GM13977 (cell line): ENCODE measurements at places on chromosomes 11 and 22.

DNA sequence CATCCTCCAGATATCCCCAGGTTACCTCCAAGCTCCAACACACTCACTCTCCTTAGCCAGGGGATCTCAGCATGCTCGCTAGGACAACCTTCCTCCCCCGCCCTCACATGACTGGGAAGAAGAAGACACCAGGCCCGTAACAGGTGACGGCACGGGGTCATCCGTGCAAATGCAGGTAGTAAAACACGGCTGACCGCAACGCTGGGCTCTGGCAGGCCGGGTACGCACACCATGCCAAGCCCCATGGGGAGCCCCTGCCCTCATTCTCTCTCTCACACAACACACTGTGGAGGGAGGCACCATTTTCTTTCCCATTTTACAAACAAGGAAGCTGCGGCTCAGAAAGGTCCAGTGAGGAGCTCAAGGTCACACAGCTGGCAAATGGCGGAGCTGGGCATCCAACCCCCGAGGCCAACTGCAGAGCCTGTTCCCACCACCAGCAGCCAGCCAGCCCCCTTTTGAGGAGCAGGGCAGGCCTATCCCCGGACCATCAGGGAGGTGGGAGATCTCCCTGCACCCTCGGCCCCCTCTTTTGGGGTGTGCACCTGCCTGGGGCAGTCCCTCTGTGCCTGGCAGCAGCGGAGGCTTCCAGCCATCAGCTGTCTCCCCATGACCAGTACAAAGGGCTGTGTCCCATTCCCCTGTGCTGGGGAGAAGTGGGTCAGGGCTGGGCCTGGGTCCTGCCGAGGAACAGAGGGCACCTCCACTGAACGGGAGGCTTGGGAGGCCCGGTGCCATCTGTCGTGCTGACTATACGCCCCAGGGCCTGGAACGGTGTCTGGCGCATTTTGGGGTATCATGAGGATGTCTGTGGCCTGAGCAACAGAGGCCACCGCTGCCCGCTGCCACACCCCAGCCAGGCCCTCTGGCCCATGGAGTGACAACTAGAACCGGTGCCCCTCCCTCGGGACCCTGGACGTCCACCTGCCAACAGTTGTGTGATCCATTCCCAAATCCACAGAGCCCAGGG is 280.9 kb downstream of the CTTN start:
- DNase-seq, result no peak

GRCh38 chr11:61337706-61338470 is 4.9 kb downstream of the TKFC start:
- no peak for DNase-seq

DNA sequence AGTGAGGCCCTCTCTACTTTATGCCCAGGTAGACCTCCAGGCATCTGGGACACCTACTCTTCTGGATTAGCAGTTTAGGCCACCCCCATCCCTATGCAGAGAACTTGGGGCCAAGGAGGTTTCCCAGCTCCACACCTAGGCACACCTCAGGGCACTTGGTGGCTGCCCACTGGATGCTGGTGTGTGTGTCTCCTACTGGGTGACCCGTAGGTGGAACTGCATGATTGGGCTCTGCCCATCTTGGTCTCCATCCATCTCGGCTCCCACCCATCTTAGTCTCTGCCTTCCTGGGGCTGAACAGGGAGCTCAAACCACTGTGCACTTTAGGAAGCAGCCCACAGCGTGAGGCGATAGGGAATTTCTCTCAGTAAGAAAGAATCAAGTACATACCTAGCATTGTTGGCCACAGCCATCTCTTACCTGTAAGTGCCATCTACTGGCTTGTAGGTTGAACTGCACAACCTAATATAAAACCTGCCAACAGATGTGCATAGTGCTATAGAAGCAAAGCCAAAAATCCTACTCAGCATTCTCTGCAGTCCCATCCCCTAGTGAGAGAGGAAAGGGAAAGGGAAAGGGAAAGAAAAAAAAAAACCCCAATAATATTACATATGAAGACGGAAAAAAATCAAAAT is 61.6 kb upstream of the PTPN5 start:
- peak; percentile 10 for DNase-seq

DNA sequence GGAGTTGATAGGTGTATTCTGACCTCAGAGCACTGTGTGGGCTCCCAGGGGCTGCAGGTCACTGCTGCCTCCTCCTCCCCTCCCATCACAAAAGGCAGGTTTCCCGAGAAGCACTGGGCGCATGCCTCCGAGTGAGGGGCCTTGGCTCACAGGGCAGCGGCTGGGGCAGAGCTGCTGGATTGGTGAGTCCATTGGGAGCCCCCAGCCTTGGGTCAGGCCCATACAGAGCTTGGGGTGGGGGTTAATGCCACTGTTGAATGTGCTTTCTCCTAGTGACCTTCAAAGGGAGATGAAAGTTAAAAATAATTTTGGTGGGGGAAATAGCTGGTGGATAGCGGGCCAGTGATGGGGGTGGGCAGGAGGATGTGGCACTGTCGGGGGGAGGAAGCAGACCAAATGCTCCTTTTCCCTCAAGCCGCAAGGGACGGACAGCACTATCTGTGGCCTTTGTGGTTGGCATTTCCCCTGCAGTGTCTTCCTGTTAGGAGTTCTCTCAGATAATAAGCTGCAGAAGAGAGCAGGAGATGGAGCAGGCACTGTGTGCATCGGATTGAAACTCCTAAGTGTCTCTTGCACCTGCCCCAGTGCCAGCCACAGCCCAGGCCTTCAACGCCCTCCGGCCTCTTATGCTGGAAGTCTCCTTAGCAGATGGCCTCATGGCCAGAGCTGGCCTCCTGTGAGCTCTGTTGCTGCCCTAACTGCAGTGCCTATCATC is 3.2 kb downstream of the TUBA8 start:
- DNase-seq, result no peak

DNA sequence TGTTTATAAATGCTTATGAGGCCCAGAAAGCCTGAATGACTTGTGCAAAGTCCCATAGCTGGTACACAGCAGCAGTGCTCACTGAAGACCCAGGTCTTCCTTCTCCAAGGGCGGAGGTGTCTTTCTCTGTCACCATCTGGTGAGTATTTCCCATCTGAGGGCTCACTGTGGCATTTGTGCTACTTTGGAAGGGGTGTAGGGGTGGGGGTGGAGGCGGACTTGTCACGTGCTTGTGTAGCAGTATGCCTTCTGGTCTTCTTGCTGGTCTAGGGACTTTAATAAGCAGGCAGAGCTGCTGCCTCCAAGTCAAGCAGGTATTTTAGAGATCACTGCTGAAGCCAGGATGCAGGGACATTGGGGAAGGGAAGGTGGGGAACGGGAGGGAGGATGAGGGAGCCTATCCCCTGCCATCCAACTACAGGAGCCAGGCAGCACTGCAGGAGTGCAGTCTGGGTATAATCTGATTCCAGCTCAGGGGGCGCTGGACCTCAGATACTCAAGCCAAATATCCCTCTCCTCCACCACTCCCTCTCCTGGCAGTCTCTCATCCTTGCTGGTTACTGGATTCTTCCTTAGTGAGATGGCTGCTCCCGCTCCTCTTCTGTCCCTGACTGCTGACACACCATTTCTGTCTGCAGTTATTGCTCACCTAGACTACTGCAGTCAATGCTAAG is 3.4 kb downstream of the ABCC8 start:
- DNase-seq, result no peak

DNA sequence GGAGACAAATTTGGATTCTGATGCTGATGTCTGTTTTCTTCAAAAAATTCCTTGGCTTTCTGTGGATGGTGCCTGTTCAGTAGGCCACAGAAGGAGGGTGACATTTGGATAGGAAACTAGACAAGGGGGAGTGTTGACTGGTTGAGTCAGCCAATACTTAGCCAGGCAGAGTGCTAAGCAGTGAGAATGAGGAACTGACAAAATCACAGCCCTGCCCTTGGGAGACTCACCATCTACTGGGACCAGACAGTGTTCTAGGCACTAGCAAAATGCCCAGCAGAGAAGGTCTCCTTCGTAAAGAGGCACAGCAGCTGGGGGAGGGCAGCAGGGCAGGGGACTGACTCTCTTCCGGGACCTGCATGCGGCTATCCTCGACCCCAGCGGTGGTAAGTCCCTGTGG is 190.2 kb downstream of the DSCAML1 start:
- peak; percentile 47 for DNase-seq

DNA sequence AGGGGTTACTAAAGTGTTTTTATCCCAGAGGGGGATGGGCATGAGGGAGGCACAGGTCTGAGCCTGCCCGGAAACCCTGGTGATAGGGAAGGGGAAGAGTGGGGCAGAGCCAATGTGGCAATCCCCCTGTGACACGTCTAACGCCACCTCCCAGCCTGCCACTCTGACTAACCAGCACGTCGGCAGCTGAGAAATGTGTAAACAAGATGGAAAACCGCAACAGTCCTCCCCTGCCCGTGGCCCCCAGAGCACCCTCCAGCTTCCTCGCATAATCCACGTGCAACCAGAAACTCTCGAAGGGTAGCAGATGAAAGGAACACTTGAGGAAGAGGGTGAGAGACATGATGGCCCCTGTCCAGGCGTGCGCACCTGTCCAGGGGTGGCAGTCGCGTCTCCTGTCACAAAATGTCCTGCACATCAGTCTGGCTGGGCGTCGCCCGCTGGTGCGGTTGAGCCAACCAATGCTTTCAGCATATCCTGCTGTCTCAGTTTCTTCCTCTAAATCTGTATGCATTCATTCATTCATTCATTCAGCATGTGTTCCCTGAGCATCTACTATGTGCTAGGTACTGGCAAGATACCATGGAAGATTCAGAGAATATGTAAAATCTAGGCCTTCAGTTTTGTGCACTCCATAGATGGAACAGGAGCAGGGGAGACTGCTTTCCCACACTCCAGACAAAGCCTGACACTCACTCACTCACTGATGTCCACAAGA is 4.5 kb downstream of the TMPRSS4 start:
- DNase-seq, result no peak

DNA sequence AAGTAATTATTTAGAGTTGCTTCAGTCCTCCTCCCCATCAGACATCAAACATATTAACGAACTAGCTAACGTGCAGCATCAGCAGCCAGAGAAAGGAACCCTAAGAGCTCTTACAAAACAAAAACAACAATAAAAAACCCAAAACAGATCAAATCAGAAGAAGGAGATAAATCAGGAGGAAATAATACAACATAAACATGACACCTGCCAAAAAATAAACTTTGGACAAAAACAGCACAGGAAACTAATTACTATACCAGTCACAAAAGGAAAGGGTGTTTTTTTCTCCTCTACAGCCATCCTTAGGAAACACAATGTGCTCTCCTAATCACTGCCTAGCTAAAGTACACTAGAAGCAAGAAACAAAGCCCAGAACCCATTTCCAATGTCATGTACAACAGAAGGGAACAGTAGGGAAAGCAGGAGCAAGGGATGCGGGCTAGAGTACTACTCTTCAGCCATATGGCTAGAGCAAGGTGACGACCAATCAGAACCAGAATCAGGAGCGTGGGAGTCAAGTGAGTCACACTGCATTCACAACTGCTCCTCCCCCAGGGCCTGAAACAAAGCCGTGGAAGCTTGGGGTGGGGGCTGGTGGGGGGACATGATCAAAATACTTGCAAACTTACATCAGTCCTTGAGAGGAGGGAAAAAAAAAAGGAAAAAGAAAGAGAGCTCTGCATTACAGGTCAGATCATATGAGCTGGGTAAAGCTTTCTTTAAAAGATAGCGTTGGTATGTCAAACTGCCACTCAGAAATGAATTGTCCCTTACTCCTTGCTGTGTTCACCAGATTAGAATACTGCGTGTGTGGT is 60.4 kb downstream of the LARGE2 start:
- DNase-seq, result no peak

DNA sequence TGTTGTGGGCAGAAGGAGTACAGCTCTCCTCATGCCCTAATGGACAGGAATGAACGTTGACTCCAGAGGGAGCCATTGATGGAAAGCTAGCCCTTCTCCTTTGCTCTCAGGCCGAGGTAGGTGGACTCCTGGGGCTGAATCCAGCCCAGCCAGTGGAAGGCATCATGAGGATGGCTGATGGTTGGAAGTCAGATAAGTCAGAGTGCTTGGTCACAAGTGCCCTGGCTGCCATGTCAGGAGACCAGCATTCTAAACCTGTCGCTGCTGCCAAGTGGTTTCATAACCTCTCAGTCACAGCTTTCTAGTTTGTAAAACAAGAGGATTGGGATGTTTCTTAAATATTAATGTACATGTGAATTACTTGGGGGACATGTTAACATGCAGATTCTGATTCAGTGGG is 32.3 kb downstream of the PIWIL4 start:
- DNase-seq, result no peak

- no peak for DNase-seq
These were observed 36.6 kb downstream of the ST3GAL4 start for GRCh38 chr11:126391970-126392632.

- DNase-seq, result no peak
These were observed 99.0 kb downstream of the FAR1 start for GRCh38 chr11:13767471-13767870.

DNA sequence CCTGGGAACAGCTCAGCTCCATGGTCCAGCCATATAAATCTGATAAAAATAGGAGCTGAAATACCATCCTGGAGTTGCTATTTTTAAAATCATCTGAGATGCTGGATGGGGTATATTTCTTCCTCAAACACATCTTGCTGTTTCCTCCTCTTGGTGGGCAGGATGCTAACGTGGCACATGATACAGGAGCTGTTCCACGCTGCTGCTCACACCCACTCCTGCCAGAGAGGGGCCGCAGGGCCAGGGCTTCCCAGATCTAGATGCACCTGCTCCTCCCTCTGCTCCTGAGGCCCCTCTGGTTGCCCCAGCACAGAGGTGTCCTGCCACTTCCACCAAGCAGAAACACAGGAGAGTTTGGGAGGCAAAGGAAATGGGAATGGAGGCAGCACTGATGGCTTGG is 3.3 kb upstream of the ST3GAL4 start:
- DNase-seq, result no peak

- DNase-seq, result peak; percentile 99
These were observed 29.9 kb downstream of the ARVCF start for GRCh38 chr22:19986410-19987341.

- no peak for DNase-seq
These were observed 46.0 kb downstream of the PIWIL4 start for GRCh38 chr11:94613120-94613519.

- DNase-seq, result no peak
These were observed 48.8 kb downstream of the ARHGAP32 start for GRCh38 chr11:129143335-129143734.

GRCh38 chr11:3058753-3059664 is 1.8 kb upstream of the CARS1 start:
- no peak for DNase-seq

- DNase-seq, result no peak
These were observed 18.4 kb downstream of the LRP5 start for GRCh38 chr11:68330700-68331337.

GRCh38 chr11:71364176-71364671 is 84.0 kb downstream of the DHCR7 start:
- no peak for DNase-seq

GRCh38 chr22:39207141-39208012 is 37.4 kb downstream of the PDGFB start:
- no peak for DNase-seq

GRCh38 chr11:108787105-108787504 is 122.2 kb downstream of the DDX10 start:
- DNase-seq, result no peak

- no peak for DNase-seq
These were observed 41.8 kb downstream of the CCDC81 start for GRCh38 chr11:86416494-86416893.

- no peak for DNase-seq
These were observed 13.2 kb upstream of the RGL4 start for GRCh38 chr22:23677701-23677995.
